ENCODE measurements at places on chromosomes 6 and 20. TPM values are rescaled to one million over a fixed set of nuclear protein-coding genes. Genes with fewer than 3 reads are reported as not detected.

The FAM83C gene
- not detected for total RNA-seq

DNA sequence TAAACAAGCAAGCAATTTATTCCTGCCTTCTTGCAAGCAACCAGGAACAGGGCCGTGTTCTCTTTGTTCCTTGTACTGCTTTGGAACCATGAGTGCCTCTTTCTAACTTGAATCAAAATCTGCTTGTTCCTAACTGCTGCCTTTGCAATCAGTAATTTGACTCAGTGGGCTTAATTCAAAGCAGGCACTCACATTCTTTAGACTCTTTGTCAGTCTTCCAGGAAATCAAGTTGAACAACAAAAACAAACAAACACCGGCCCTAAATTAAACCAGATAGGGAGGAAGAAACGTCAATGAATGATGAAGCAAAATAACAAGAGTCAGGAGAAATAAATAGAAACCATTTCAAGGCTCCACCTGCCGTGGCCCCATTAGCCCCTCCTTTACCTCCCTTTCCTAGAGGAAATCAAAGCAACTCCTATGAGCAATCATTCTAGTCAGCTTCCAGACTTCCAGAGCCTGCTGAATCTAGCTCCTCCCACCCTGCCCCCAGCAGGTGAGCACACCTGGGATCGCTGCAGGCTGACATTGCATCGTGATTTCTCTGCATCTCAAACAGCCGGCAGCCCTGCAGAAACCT is 582.2 kb upstream of the FLRT3 start:
- DNase-seq: peak; percentile 6

The PHACTR3 gene
- not detected for total RNA-seq

DNA sequence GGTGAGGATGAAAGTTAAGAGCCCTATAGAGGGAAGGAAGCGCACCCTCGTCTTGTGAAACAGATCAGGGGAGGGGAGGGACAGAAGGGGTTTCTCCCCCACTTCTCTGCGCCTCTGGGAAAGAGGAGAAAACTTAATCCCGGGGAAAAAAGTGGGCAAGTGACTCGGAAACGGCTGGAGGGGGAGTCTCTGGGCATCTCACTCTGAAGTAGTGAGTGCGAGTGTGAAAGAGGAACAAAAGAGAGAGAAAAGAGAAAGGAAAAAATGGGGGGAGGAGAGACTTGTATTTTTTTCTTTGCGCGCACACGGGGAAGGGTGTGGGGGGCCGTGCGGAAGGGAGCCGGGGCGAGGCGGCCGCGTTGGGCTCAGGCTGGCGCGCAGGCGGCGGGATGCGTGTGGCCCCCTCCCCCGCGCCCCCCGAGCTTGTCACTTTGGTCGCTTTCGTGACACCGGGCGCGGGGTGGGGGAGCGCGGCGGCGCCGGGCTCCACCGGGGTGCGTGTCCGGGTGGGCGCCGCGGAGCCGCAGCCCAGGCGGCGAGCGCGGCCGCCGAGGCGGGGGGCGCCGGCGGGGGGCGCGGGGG is 454 bp downstream of the L3MBTL3 start:
- no peak for DNase-seq

The MCCD1 gene
- total RNA-seq: not detected

DNA sequence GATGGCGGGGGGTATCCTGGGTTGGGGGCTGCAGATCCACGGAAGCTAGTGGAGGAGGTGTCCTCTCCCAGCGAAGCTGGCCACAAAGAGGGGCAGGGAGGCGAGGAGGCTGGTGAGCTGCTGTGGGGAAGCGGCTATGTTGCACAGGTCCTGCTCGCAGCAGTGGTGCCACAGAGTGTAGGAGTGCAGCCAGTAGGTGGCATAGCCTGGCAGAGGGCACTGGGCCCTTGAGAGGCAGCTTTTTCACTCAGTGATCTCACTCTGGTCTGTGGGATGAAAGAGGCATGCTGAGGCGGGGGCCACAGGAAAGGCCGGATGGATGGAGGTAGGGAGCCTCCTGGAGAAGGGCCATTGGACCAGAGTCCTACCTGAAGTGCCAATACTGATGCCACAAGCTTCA is 2.9 kb upstream of the LY6G6D start:
- no peak for DNase-seq
